ENCODE measurements at places on chromosomes 4 and X.
A peak's percentile ranks its signal among the peaks of the same experiment; 100 is the strongest.

GRCh38 chr4:58499182-58499581 lies 1389.0 kb upstream of the IGFBP7 start:
- no peak for DNase-seq

GRCh38 chrX:153864101-153864500 lies 21.9 kb downstream of the L1CAM start:
- DNase-seq: no peak

DNA sequence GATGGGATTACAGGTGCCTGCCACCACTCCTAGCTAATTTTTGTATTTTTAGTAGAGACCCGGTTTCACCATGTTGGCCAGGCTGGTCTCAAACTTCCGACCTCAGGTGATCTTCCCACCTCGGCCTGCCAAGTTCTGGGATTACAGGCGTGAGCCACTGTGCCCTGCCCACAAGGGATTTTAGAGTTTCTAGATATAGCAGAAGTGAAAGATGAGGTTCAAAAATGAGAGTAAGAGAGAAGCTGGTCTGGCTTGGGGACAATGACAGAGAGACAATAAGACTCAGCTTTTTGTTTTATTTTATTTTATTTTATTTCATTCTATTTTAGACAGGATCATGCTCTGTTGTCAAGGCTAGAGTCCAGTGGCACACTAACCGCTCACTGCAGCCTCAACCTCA lies 30.6 kb downstream of the TRIM61 start:
- DNase-seq: no peak

GRCh38 chr4:19700992-19701391 lies 550.7 kb upstream of the SLIT2 start:
- DNase-seq: no peak

DNA sequence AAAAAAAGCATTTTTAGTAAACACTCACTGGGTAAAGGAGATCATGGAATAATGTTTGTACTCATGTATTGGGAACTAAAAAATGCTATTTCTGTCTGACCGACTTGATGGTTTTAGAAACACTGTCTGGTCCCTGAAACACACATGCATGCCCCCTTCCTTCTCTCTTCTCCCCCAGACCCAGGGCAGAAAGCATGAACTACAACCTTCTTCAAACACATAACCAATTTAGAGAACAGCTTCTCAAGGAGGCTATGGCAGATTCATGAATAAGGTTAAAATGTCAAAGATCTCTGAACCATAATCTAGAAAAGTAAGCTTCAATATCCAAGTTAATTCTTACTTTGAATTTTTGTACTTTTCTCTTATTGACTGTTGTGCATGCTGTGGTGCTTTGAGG lies 6.0 kb downstream of the CCNA2 start:
- no peak for DNase-seq

DNA sequence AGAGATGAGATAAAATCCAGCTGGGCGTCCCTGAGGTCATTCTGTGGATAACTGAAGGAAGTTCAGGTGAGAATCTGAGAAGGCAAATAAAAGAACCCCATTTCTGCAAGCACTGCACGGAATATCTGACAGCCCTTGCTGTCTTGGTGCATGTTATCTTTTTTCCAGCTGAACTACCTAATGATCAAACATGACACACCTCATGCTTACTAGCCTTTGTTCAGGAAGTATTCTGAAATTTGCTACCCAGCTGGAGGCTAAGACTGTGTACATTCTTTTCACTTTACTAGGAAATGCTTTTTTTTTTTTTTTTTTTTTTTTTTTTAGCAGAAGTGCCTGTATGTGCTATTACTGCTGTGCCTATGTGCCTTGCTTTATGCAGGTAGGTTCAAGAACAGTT lies 718.1 kb downstream of the SMARCA1 start:
- DNase-seq: no peak

DNA sequence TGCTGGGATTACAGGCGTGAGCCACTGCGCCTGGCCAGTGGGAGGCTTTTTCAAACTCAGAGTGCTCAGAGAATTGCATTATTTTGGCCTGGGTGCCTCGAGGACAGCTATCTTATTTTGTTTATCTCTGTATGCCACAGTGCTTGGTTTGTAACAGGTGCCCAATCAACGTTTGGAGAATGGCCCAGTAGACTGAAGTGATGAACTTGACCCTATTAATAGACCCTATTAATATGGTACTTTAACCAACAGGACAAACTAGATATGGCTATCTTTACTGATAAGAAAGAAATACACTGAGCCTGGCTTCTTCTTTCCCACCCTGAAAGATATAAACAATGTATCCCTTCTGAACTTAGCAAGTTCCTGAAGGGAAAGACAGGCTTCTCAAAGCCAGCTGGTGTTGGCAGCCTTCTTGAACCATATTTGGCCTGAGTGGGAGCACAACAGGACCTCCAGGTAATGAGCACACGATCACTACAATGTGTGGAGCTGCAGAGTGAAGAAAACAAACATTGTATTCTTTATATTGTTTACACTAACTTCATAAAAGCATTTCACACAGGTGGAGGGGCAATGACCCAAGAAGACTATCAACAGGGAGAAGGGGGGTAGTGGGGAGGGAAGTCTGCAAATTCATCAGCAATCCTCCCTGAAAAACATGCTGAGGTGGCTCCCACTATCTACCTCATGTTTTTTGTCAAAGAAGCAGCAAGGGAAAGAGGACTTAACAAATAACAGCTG lies 41.7 kb downstream of the PRPS1 start:
- DNase-seq: no peak

GRCh38 chrX:14509325-14510057 lies 19.8 kb upstream of the GLRA2 start:
- no peak for DNase-seq

- DNase-seq: no peak
Observed at GRCh38 chrX:1031521-1032430, 180.7 kb downstream of the CRLF2 start.

DNA sequence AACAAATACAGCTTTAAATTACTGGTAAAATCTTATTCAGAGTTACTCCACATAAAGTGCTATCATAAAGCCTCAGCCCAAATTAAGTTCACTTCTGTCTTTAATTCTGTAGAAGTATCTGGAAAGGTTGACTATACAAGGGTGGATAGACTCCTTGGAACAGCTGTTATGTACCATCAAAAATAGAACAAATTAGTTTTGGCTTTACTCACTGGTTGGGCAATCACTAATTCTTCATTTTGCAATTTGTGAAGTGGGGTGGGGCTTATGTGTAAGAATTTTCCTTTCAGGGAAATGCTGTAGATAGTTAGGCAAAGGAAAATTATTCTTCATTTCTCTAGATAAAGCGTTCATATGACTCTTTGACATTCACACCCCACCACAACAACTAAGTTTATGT lies 7.8 kb downstream of the DIAPH2 start:
- peak; percentile 1 for DNase-seq

DNA sequence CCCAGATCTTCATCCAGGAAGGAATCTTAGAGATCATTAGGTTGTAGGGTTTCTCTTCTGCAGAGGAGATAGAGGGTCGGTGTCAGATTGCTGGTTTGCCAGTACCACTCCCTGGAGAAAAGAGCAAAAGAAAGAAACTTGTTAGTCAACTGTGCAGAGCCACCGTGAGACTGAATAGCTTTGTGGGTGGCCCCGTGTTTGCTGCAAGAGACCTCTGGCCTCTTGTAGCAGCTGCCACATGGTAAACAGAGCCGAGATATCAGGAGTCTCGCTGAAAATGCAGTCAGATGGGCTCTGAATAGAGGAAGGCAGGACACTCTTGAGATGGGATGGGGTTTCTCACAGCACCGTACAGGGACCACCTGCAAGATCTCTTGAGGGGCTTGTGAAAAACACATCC lies 149.7 kb downstream of the PTTG2 start:
- DNase-seq: no peak

DNA sequence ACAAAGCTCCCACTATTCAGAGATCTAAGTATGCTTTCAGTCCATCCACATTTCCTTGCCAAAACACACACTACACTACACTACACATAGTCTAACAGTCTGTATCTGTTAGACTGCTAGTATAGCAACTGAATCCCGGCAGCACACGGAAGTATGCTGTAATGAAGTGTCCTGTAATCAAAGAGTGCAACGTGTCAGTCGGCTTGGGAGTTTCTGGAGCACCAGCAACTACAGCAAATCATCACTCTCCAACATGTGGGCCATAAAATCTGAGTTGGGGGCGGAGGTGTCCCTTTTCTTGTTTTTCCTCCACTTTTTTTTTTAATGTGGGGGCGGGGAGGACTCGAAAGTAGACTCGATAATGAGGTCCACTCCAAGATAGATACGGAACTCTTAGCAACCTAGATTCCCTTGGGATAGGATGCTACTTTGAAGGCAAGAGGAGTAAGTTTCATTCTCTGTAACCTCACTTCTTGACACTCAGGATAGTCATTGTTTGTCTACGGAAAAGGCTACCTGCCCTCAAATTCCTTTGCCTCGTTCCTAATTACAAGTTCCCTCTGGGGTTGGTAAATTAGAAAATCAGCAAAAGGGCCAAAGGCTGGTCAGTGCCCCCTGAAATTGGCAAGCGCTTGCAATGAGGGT lies 722 bp downstream of the SLC10A7 start:
- peak; percentile 68 for DNase-seq

- no peak for DNase-seq
Observed at GRCh38 chr4:118825799-118826198, 10.1 kb downstream of the SEC24D start.

DNA sequence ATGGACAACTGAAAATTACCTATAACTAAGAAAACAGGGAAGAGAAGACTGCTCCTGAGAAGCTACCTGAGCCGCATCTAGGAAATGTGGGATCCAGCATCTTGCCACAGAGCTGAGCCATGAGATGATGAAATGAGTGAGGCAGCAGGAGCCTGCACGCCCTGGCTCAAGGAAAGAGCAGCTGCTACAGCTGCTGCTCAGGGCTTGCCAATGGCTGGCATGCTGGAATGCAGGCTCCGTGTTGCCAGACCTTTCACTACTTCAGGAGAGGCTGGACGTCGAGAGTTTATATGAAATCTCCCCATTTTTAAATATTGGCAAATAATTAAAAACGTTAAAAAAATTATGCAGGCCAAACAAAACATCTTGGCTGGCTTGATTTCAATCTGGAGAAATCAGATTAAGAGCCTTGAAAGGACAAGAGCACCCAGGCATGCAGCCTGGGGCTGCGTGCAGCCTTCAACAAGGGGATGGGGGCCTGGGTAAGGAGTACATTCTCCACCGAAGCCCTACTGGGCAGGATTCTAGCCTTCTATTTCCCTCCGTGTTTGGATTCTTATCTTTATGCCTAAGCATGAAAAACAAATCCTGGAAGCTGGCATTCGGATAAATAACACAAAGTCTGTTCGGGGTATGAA lies 227.6 kb downstream of the NR3C2 start:
- DNase-seq: peak; percentile 10

DNA sequence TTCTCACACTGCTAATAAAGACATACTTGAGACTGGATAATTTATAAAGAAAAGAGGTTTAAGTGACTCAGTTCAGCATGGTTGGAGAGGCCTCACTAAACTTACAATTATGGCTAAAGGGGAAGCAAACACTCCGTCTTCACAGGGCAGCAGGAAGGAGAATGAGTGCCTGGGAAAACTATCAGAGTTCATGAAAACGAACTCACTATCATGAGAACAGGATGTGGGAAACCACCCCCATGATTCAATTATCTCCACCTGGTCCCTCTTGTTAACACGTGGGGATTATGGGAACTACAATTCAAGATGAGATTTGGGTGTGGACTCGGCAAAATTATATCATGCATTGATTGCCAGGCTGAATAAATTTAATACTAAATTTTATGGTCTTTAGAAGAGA lies 592.7 kb downstream of the GRXCR1 start:
- DNase-seq: no peak

GRCh38 chr4:55098456-55099204 lies 26.8 kb downstream of the KDR start:
- no peak for DNase-seq

DNA sequence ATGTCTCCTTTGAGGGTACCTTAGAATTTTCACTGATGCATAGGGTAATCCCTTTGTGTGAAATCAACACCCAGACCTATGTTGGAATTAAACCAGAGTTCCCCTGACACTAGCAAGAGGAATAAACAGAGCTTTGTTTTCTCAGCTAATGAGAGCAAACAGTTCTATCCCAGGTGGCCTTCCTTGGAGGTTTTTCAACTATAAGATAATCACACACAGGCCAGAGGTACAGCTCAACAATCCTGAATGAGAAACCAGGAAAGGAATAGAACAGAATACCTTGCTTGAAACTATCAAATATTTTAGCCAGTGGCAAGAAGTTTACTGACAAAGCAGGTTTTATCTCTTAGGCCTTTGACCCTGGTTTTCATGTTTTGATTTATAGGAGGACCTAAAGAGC lies 100.2 kb downstream of the OTC start:
- no peak for DNase-seq

GRCh38 chrX:44637282-44637681 lies 94.6 kb upstream of the FUNDC1 start:
- DNase-seq: no peak

- DNase-seq: no peak
Observed at GRCh38 chr4:6500481-6501140, 28.2 kb upstream of the PPP2R2C start.

DNA sequence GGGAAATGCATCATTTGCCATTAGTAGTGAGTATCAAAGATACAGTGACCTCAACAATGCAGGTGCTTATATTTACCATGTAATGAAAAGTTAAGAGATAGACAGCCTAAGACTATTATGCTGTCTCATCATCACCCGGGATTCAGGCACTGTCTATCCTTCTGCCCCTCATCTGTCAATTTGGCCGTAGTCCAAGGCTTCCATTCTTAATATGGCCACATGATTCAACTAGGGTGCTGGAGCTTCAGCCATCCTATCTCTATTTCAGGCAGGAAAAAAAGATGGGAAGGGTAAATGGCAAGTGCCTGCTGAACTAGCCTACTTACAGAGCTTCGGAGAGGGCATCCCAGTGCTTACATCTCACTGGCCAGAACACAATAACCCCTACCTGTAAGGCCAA lies 196.7 kb upstream of the LNX1 start:
- DNase-seq: no peak

GRCh38 chr4:70538869-70539268 lies 20.5 kb downstream of the AMTN start:
- DNase-seq: no peak

- DNase-seq: no peak
Observed at GRCh38 chr4:89009761-89010369, 47.1 kb downstream of the FAM13A start.

DNA sequence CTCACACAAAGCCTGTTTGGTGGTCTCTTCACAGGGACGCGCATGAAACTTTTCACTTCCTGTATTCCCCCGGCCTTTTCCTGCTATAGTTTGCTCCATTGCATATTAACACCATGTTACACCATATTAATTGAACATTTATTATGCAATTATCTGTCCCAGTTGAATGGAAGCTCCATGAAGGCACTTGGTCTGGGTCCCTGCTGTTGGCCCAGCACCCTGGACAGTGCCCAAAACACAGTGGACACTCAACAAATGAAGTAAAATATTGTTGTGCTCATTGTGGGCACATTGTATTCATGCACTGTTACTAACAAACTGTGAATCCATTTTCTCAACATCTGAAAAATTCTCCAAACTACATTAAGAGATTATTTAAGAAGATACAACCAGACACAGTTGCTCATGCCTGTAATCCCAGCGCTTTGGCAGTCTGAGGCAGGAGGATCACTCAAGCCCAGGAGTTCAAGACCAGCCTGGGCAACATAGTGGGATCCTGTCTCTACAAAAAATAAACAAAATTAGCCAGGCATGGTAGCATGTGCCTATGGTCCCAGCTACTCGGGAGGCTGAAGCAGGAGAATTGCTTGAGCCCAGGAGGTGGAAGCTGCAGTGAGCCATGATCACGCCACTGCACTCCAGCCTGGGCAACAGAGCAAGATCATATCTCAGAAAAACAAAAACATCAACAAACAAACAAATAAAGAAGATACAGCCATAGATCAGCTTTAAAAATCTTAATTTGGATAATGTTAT lies 292.7 kb upstream of the TENM3 start:
- no peak for DNase-seq
